GM12891 (cell line): ENCODE measurements at places on chromosomes 1 and 21.

GRCh38 chr1:197783510-197783948, 8.2 kb upstream of the DENND1B start:
- DNase-seq, result no peak

DNA sequence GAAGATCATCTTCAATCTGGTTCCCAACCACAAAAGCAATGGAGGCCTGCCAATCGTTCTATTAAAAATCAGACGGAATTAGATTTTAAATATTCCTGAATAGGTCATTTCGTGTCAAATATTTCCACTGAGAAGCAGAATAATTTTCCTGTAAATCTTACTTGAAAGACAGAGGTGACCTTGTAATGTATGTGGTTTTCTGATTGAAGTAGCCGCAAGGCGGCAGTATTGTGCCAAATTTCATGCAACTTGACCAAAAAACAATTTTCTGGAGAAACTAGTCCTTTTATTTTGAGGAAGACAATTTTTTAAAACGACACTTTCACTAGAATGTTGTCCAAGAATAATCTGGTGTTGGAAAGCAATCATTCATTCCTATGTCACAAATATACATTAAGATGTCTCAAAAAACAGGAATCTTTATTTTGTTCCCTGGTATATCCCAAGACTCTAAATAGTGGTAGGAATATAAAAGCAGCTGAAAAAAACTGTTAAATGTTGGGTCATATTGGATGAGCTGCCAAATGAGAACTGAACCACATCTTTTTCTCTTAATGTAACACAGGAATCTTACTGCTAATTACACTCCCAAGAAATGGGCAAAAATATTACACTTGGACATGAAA, 33.6 kb downstream of the SPAG17 start:
- DNase-seq, result no peak

DNA sequence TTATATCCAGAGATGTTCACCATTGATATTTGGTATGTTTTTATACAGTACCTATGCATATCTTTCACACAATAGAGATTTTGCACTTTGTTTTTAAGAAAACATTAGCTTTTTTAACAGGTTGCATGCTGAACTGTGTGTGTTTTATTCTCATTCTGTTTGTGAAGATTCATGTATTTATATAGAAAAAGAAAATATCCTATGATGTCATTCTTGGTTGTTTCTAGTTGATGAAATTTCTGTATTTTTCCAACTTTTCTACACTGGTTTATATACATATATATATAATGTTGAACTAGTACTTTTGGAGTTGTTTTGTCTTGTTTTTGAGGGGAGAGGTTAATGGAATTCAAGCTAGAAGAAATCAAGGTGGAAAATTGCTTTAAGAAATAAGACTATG, 143.8 kb downstream of the MATN1 start:
- DNase-seq, result no peak

GRCh38 chr1:154869351-154870114, 548 bp downstream of the KCNN3 start:
- no peak for DNase-seq

DNA sequence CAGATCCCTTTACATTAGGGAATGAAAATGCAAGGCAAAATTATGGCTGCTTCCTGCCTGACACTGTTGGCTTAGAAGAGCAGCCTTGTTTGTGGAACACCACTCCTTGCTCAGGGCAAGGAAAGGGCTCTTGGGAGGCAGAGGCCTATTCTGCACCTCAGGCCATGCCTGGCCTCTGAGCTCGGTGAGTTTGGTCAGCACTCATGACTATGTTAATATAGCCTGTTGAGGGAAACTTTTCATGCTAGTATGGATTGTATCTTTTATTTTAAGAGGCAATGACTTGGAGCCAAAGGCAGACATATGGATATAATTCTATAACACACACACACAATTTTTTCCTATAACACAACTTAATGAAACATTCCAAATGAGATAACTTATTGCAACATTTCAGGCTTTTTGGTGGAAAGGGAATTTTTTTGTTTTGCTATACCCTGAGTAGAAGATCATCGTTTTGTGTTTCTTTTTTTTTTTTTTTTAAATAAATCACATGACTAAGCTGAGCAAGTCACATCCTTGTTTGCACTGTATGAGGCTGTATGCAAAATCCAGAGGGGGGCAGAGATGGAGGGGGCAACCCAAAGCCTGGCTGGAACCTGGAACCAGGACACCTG, 5.6 kb upstream of the YRDC start:
- DNase-seq, result no peak

DNA sequence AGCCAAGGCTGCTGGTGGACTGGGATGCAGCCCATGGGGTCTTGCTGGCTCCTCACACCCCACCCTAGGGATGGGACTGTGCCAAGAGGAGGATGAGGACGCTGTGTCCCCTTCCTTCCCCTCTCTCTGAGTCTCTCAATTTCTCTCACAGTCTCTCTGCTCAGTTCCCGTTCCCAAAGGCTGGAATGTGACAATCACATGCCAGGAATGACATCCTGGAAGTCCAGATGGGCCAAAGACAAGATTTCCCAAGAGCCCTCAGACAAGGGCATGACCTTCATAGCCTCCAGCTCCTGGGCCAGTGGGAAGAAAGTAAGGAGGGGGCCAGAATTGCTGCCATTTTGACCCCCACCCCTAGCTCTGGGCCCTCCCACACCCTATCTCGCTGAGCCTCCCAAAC, 7.6 kb upstream of the CDCP2 start:
- no peak for DNase-seq

DNA sequence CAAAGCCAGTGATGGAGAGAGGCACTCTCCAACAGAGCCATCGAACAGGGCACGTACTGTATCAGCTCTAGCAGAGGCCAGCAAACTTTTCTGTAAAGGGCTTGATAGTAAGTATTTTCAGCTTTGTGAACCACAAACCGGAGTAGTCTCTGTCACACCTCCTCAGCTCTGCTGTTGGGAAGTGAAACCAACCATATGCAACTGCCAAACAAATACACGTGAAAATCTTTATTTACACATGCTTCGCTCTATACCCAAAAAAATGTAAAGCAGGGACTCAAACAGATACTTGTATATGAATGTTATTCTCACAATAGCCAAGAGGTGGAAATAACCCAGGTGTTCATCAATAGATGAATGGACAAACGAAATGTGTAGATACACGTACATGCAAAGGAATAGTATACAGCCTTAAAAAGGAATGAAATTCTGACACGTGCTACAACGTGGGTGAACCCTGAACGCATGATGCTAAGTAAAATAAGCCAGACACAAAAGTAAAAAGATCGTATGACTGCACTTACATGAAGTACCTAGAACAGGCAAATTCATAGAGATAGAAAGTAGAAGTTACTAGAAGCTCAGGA, 39.0 kb downstream of the SETD4 start:
- DNase-seq, result peak; percentile 39
